ENCODE measurements at places on chromosomes 13 and 19. TPM values are rescaled to one million over a fixed set of nuclear protein-coding genes. Genes with fewer than 3 reads are reported as not detected.

Gene RABAC1
- total RNA-seq: 184 TPM

Gene METTL21C
- total RNA-seq: not detected

Gene STOML3
- total RNA-seq: not detected

Gene LILRB1
- total RNA-seq: not detected

Gene SLITRK1
- not detected for total RNA-seq

Gene ZNF99
- total RNA-seq: not detected
